ENCODE measurements at places on chromosomes 11 and 22.

GRCh38 chr11:6248248-6248647, 9.4 kb downstream of the CNGA4 start:
- no peak for DNase-seq

DNA sequence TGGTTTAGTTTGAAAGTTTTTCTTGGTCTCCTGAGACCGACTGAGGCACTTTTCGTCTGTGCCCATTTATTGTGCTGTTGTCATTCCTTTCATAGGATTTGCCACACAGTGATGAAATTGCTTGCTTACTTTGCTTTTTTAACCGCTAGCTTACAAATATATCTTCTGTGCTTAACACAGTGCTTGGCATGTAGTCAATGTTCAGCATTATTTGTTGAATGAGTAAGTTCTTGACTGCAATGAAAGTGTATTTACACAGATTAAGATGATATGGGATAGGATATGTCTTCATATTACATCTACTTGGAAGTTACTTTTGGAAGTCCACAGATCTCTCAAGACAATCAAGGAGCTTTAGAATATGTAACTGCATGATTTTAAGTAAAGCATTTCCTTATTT, 91.2 kb downstream of the GRIA4 start:
- no peak for DNase-seq

DNA sequence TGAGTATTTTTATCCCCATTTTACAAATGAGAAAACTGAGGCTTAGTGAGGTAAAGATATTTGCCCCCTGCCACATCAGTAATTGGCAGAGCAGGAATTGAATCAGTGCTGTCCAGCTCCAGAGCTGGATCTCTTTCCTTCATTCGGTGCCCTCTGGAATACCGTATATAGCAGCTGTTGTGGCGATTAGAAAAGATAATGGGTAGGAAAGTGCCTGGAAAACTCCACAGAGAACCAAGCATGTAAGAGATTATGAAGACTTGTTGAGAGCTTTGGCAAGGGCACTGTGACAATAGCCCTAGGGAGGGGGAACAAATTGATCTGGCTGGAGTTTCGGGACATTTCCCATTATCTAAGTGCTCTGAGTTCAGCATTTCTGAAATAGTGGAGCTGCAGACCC, 82.5 kb upstream of the TEAD1 start:
- DNase-seq = no peak

DNA sequence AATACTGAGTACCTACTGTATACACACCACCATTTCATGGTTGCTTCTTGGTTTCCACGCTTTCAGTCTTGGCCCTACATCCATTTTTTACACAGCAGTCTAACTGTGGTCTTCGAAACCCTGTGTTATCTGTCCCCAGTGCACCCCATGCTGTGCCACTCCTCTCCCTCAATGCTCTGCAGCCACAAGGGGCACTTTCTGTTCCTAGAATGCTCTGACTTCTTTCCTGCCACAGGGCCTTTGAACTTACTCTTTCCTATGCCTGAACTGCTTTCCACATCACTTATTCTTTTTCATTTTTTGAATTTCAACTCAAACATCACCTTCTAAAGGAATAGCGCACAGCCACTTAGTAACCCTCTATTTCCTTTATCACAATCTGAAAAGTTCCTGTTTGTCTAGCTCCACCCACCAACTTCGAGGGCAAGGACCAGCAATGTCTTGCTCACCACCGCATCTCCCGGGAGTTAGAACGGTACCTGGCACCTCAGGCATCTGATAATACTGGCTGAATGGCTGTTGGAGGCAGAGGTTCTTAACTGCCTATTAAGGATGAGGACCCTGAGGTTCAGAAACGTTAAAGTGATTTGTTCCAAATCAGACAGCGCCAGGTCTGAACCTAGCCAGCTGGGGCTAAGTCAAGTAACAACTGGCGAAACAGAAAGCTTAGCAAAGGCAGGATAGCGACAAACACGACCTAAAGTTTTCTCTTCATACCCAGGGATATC, 568 bp downstream of the ALG8 start:
- no peak for DNase-seq
